ENCODE measurements at places on chromosomes 12 and 14. TPM values are rescaled to one million over a fixed set of nuclear protein-coding genes. Genes with fewer than 3 reads are reported as not detected.

Gene STAT2
- 116 TPM for total RNA-seq

Gene ZNF26
- 34.3 TPM for total RNA-seq

Gene SDR9C7
- total RNA-seq: not detected

Gene OTOGL
- total RNA-seq: not detected

Gene LRRC43
- total RNA-seq: not detected

Gene HCAR1
- not detected for total RNA-seq

Gene SERPINA10
- not detected for total RNA-seq

Gene GPR135
- total RNA-seq: 2.8 TPM

Gene HOXC12
- not detected for total RNA-seq

DNA sequence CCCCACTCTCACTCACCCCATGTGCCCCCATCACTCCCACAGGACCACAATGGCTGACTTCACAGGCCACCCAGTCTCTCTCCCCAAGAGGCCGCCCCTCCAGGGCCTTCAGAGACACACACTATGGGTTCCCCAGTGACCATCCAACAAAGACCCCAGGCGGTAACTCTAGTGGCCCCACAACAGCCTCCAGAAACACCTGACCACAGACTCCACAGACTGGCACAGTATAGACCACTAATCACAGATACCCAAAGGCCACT is 3.0 kb downstream of the ZNF605 start:
- DNase-seq: no peak

- DNase-seq: no peak
Measured at GRCh38 chr12:70752327-70752726, 115.1 kb upstream of the PTPRB start.

DNA sequence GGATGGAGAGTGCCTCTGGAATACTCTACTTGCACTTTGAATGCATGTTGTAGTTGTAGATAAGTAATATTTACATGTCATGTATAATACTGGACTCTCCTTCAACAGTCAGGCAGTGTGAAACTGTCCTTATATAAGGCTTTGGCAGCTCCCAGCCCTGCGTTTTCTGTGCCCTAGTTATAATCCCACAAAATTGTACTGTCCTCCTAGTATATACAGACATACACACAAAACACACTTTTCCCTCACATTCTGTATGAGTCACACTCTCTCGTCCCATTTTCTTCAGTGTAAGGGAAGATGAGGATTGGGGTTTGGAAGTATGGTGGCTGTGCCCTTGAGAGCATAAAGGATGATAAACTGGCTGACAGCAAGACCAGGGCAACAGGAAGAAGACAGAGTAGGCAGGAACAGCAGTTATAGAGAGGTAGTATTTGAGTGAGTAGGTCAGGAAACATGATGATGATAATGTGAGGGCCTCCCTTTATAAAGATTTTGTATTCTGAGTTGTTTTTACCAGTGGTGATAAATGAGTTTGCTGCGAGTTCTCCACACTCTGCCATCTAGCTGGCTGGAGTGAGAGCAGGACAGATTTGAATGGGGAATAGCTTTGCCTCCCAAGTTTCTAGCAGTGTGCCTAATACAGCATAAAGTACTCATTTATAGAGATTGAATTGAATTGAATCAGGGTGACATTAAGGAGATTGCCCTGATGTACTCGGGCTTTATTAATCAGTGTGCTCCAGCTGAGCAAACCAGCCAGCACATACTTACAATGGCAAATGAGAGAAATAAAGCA is 5.0 kb downstream of the CREBL2 start:
- DNase-seq: no peak

DNA sequence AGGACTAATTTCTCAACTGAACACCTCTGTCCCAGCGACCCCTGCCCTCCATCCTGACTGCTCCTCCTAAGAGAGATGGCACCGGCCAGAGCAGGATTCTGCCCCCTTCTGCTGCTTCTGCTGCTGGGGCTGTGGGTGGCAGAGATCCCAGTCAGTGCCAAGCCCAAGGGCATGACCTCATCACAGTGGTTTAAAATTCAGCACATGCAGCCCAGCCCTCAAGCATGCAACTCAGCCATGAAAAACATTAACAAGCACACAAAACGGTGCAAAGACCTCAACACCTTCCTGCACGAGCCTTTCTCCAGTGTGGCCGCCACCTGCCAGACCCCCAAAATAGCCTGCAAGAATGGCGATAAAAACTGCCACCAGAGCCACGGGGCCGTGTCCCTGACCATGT is 756 bp downstream of the RNASE7 start:
- DNase-seq: no peak

DNA sequence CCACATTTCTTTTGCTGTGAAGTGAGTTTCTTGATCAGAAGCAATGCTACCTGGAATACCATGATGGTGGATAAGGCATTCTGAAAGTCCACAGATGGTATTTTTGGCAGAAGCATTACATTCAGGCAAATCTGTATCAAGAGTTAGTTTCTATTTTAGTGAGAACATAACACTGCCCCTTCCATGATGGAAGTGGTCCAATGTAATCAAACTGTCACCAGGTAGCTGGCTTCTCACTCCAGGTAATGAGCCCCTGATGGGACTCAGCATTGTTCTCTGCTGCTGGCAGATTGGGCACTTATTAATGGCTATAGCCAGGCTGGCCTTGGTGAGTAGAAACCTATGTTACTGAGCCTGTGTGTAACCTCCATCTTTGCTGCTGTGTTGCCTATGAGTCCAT is 80.7 kb downstream of the KCNA5 start:
- DNase-seq: no peak

GRCh38 chr14:105905456-105905855 is 379.1 kb downstream of the TMEM121 start:
- no peak for DNase-seq

DNA sequence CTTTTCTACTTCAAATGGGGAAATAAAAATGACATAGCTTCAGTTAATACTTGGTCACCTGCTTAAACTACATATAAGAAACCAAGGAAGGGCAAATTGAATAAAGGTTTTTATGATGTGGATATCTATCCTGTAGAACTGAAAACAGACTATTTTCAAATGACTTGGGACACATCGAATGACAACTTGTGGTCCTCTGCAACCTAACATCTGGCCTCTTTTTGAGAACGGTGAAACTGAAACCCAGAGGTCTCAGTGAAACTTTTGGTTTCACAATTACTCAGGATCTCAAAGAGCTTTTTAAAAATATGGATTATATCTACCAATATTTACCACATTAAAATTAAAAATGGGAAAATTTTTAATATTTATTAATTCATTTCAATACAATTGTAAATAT is 65.2 kb downstream of the PPP2R5E start:
- DNase-seq: no peak

- DNase-seq: no peak
Measured at GRCh38 chr12:118714051-118714460, 267.3 kb upstream of the SRRM4 start.

GRCh38 chr12:40688085-40688725 is 4.0 kb upstream of the CNTN1 start:
- no peak for DNase-seq

- DNase-seq: no peak
Measured at GRCh38 chr12:62520361-62520760, 53.7 kb downstream of the MON2 start.

DNA sequence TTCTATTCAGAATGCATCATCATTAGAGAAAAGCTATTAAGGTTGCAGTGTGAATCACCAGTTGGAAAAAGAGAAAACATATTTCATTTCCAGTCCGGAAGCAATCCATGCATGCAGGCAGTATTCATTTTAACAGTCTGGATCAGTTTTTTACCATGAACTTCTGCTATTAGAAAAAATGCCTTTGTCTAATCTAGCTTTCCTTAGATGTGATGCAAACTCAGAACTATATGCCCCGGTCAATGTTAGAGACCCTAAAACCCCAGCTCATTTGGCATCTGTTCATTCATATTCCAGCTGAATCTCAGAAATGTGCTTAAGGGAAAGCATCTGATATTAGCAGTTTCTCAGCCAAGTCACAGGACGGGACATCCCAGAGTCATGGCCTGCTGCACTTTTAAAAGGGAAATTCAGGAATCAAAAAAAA is 8.5 kb downstream of the IRAK3 start:
- DNase-seq: no peak

GRCh38 chr12:47816403-47817271 is 3.1 kb downstream of the HDAC7 start:
- DNase-seq: no peak

DNA sequence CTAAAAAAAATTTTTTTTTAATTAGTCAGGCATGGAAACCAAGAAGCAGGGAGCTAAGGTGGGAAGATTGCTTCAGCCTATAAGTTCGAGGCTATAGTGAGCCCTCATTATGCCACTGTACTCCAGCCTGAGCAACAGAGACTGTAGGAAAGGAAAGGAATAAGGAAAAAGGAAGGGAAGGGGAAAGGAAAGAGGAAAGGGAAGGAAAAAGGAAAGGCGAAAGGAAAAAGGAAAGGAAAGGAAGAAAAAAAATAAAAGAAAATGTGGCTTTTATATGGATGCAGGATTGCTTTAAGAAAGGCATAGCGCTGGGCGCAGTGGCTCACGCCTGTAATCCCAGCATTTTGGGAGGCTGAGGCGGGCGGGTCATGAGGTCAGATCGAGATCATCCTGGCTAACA is 70.4 kb downstream of the R3HDM2 start:
- DNase-seq: no peak

GRCh38 chr14:36511981-36512584 is 7.9 kb downstream of the NKX2-1 start:
- DNase-seq: no peak

DNA sequence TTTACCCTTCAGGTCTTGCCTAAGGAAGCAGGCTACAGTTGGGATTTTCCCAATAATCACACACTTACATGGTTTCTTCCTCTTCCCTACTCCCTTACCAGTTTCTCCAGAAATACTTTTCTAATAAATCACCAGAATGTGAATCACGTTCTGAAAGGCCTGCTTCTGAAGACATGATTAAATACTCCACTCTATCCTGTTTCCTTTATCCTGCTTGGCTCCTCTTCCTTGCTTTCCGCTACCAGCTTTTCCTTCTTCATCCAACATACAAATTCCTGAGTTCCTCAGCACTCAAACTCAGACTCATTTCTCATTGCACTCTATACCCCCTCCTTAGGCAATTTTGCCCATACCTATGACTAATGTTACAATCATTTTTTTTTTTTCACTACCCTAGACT is 118.3 kb downstream of the MGAT4C start:
- no peak for DNase-seq

DNA sequence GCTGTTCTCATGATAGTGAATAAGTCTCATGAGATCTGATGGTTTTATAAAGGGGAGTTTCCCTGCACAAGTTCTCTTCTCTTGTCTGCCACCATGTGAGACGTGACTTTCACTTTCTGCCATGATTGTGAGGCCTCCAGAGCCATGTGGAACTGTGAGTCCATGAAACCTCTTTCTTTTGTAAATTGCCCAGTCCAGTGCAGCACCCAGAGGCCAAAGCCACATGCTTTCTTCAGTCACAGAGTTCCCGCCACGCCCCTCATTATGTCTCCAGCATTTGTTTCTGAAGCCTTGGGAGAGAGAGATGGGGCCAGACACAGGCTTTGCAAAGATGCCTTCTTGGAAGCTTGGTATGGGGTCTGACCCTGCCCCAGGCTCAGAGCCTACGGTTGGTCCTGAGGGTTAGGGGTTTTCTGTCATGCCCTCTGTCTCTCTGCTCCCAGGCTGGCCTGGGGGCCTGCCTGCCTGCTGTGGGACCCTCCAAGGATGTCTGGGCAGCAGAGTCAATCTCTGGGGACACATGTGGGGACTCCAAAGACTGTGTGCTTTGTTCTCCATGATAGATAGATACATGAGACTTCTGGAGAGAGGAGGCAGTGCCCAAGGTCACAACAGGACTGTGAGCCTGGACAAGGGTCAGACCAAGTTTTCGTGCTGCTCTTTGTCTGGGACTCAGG is 114.1 kb upstream of the PRMT8 start:
- no peak for DNase-seq

DNA sequence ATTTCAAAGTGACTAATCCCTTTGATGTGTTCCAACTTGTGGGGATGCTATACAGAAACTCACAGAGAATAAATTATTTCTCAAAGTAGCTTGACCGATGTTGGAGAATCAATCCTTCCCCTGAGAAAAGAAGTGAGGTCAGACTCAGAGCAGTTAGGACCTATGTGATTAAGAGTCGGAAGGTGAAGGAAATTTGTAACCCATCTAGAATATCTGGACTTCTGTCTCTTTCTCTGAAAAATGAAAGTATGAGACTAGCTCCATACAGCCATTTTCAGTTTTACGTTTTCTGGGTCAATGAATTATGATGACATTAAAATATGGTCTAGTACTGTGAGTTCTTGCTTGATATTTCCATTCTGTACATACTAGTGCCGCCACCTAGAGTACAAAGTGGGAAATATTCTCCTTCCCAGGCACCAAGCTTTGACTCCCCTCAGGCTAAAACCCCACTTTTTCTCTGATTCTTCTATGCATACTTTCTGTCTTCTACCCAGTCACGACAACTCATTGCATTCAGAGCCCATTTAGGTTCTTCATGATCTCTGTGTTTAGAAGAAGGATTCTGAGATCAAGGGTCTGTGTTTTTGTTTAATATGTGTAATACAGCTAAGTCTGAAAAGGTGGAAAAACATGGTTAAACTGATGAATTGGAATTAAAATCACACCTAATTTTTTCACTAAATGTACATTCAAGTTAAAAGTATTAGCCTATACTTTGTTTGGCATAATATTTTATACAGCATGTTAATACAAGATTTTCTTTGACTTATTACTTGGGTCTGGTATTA is 6.9 kb upstream of the NTS start:
- no peak for DNase-seq

DNA sequence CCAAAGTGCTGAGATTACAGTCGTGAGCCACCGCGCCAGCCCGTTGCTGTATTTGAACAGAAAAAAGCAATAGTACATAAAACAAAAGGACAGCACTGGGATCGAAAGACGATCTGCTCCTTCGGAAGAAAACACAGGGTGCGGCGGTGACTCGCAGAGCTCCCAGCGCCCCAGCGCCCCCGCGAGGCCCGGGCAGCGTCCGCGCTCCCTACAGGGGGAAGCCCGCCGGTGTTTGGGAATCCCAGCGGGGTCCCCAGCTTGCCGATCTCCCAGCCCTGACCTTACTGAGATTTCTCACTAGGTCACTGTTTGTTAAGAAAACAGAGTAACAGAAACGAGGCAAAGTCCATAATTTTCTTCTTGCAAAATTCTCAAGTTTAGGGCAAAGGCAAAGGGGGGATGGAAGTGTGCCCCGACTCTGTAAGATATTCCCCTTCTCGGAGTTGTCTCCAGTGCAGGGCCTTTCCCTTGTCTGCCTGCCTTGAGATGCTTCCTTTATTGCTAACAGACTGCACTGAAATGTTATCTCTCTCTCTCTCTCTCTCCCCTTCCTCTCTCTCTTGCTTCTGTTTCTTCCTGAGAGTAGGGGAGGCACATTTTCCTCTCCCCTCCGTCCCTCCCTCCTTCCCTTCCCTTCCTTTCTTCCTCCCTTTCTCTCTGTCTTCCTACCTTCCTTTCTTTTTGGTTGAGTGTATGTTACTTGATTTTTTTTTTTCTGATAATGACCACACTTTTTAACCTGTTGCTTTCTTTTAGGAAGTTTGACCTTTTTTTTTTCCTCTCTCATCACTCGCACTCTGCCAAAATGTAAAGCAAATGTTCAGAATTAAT is 91.9 kb downstream of the TMEM30B start:
- DNase-seq: peak; percentile 15

Data from T-helper 17 cell (primary cell).